Cortex of kidney (tissue), 1 donor: ENCODE measurements at places on chromosomes 7 and 10.

GRCh38 chr10:15684768-15685167 is 35.0 kb downstream of the ITGA8 start:
- DNase-seq = no peak

DNA sequence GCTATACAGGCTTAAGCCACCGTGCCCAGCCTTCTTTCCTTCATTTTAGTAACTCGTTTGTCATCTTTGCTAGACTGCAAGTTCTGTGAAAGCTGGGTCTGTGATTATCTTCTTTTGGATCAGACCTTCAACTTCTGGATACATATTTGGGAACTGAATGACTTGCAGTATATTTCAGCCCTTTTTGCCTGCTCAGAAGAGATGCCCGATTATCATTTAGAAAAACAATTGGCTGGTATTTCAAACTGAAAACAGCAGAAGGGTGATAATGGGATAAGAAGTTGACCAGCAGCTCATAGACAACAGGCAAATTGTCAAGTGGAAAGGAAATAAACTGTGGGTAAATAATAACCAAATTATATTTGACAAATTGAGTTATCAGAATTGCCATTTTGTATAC is 14.6 kb downstream of the RSBN1L start:
- DNase-seq = no peak

GRCh38 chr10:5709865-5710264 is 25.2 kb downstream of the TASOR2 start:
- DNase-seq = no peak

- DNase-seq = no peak
Observed at GRCh38 chr7:70598976-70599375, 533.0 kb upstream of the GALNT17 start.

DNA sequence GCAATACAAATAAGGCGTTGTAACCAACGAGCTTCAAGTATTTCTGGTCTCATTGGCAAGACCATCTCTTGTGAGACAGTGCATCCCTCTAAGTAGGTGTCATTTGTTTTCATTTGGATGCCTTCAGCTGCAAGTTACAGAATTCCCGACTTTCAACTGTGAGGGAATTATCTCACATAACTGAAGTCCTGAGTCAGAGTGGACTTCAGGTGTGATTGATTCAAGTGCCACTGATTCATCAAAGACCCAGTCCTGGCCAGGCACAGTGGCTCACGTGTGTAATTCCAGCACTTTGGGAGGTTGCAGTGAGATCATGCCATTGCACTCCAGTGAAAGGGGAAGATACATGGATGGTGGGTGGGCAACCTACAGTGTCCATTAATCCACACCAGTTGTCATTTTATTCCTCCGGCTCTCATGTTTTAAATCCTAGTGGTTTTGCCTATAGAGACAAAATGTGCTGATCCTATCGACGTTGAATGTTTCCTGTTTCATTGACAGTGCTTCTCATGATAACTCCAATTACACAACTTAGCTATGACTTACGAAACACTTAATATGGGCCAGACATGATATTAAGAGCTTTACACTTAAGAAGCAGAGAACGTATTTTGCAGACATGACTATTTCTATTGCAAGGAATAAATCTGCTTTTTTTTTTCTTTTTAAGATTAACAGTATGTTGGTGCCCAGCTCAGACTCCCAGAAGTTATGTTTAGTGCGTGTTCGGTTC is 268.0 kb downstream of the FRMD4A start:
- DNase-seq = no peak

- DNase-seq = no peak
Observed at GRCh38 chr10:103550229-103550628, 56.7 kb downstream of the NEURL1 start.

- DNase-seq = no peak
Observed at GRCh38 chr10:69246036-69246435, 25.9 kb downstream of the HKDC1 start.

GRCh38 chr7:28497009-28497408 is 84.7 kb downstream of the CREB5 start:
- no peak for DNase-seq

DNA sequence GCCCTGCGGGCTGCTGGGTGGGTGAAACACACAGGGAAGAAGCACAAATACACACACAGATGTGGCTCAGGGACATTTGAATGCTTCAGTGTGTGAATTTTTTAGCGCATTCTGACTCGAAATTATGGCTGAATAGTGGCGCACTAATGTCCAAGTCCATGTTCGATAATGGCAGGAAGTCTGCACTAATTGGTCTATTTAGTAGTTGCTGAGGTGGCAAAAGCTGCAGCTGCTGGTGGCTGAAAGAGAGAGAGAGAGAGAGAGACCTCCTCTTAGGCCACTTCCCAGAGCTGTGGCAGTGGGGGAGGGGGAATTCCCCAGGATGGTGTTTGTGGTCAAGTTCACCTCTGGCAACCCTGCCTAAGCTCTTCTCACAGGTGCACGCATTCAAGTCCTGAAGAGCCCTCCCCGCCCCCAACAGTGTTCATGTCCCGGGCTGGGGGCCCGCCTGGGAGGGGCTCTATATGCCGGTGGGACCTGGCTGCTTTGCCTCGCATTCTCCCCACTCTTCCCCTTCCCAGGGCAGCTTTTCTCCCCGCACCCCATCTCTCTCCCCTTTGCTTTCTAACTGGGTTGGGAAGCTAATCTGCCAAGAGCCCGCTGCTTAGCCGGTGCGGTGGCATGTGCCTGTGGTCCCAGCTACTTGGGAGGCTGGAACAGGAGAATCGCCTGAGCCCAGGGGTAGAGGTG is 6.0 kb upstream of the MNX1 start:
- no peak for DNase-seq

DNA sequence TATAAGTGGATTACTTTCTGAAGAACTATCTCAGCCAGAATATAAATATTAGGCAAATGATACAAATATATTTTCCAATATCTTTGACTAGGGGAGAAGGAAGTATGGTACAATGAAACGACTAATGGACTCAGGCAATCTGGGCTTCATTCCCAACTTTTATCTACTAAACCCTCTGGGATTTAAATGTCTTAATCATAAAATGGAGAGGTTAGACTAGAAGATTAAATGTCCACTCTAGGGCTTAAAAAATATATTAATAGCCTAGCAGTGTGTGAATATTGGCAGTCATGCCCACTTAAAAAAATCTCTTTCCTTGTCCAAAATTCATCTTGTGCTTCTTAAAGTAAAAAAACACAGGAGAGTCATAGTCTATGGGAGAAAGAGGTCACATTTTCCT is 98.3 kb downstream of the CTTNBP2 start:
- no peak for DNase-seq

DNA sequence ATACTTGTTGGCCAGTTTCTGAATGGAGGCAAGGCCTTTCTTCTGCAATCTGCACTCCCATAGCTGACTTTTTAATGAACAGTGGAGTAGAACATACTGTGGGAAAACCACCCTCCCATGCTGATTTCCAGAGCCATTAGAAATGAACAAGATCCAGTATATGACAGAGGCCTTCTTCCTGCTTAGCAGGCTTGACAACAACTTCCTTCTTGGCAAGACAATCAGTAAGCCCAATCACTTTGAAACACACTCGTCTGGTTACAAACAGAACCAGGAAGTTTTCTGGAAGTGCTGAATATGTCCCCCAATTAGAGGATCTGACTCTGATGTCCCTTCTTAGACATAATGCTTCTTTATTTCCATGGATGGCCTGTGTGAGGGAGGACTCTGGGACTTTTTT is 103.4 kb downstream of the SAMD9 start:
- no peak for DNase-seq

DNA sequence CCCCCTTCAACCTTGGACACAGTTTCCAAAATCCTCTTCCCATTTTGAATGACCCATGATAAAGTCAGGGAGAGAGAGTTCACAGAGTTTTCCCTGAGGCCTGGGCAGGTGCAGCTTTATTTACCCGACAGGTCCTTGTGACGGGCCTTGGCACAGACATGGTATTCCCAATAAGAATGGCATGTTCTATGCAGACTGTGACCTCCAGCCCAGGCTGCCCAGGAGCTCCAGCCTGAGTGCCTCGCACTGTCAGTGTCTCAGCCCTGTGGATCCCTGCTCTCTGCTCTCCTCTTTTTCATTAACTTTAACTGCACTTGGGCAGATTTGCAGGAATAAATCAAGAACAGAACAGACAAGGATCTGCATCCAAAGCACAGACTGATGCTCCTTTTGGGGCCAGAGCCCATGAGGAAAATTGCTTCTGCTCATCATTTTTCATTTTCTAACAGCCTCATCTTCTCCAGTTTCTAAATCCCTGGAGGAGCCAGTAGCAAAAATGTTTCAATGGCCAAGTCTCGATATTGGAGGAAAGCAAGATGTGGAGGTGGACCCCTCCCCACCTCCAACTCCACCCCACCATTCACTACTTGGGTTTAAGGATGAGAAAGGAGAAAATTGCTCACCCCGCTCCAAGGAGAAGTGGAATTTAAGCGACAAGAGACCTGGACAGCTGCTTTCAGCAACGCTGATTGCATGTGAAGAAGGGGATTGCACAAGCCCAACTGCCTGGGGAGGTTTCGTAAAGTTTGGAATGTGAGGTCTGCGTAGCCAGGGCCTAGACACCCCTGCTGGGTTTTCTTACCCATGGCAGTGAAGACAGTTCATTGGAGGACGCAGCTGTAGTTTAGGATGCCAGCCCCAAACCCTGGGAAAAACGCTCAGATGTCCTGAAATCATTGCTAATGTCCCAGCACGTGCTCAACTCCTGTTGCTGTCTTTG is 225.9 kb downstream of the WDR11 start:
- DNase-seq = no peak

GRCh38 chr7:7970531-7971307 is 2.1 kb downstream of the GLCCI1 start:
- no peak for DNase-seq

DNA sequence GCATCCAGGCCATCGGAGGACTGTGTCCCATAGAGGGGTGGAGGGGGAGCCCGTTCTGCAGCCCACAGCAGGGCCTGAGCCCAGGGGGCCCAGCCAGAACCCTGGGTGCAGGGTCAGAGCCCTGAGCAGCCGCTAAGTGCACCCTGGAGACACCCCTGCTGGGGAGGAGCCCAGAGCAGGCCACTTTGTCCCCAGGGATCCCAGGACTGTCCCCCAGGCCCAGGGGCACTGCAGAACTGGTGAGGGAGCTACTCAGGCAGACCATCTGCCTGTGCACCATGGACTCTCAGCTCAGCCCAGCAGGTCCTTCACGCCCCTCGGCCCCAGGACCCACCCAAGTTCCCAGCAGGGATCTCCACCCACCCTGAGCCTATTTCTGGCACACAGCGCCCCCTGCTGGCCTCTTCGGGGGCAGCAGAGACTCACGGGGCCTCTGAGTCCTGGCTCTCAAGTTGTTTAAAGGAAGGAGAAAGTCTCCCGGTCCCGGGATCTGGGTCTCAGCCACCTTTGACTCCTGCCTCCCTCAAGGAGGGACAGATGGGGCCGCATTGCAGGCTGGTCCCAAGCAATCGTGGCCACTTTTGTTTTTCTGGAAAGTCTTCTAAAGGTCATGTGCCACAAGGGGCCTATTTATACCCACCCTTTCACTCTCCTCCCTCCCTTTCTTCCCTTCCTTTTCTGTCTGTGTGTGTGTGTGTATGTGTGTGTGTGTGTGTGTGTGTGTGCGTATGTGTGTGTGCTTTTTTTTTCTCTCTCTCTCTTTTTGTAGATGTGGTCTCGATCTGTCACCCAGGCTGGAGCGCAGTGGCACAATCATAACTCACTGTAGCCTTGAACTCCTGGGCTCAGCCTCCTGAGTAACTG is 90.3 kb downstream of the MYL10 start:
- DNase-seq = no peak
